ENCODE measurements at places on chromosomes 7 and 10.

DNA sequence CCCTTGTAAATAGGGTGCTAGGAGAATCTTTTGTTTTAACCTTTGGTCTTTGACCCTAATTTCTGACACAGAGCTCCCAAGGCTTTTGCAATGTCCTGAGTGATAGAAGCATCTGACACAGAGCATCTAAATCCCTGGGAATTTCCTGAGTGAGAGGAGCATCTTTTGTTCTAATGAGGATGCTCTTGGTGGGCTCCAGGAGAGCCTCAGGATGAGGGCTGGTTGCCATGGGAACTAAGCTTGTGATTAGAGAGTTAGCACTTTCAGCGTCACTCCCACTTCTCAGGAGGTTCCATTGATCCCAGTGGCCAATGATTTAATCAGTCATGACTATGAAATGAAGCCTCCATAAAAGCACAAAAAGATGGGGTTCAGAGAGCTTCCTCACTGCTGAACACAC lies 264.8 kb downstream of the KIF20B start:
- no peak for DNase-seq

DNA sequence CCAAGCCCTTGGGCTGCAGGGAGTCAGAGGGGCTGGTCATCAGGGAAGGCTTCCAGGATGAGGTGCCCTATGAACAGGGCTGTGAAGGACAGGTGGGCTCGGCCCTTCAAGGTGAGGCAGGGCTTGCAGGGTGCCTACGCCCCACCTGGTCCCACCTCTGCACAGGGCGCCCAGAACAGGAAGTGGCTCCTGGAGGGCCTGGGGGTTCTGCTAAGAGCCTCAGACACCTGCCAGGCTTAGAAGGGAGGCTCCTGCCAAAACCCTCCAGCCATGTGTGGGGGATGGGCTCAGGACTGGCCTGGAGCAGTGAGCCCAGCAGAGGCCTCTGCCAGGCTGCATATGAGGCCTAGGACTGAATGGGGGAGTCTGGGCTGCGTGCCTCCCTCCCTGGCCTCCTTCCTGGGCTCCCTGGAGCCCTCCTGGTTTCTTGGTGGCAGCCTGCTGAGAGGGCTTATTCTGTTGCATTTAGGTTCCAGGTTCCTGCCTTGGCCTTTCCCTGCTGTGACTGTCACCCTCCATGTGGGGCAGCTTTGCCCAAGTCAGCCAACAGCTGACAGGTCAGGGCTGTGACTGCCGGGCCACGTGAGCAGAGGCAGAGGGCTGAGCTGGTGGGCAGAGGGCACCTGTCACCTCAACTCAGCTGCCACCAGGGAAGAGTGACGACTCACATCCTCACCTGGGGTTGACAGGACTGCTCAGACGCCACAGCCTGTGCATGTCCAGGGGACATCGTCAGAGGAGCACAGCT lies 45.2 kb upstream of the MSMB start:
- DNase-seq: no peak

DNA sequence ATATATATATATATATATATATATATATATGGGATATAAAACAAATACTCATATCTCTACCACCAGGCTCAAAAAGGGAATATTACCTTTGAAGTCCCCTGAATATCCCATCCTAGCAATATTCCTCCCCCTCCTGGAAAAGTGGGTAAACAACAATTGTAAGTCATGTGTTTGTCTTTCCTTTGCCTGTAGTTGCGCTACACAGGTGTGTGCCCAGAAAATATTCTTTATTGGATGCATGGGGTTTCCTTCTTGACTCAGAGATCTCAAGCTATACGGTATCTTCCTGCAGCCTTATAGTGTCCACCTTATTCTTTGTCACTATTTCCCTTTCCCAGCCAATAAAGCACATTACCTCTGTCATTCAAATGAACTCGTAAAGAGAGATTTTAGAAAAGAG lies 54.2 kb downstream of the MET start:
- DNase-seq: no peak

GRCh38 chr7:51244885-51245284 lies 71.7 kb downstream of the COBL start:
- no peak for DNase-seq

DNA sequence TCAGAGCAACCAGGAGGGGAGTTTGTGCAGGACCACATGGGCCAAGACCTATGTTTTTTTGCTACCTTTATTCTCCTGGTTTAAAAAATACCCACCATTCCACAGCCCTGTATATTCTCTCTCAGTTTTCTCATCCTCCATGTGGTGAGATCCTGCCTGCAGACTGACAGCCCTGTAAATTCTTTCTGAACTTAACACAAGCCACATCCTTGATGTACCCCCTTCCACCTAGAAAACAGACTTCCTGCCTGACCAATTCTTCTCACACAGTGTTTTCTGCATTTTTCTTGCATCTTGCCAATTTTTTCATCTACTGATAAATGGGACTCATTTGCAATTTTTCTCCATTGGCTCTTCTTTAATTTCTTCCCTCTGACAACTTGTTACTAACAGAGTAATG lies 78.4 kb downstream of the INSYN2A start:
- no peak for DNase-seq

Data from stimulated activated CD4-positive, alpha-beta T cell treated with anti-CD3 and anti-CD28 coated beads, Interleukin-1b, Interleukin-23, amount 100 ng/mL, for 24 hours (primary cell).